GM19239 (cell line): ENCODE measurements at places on chromosomes 3 and 15.
A peak's percentile ranks its signal among the peaks of the same experiment; 100 is the strongest.

GRCh38 chr15:64460724-64461720 lies 644 bp downstream of the ZNF609 start:
- DNase-seq = peak; percentile 42

GRCh38 chr3:12638105-12638504 lies 25.8 kb downstream of the RAF1 start:
- no peak for DNase-seq

DNA sequence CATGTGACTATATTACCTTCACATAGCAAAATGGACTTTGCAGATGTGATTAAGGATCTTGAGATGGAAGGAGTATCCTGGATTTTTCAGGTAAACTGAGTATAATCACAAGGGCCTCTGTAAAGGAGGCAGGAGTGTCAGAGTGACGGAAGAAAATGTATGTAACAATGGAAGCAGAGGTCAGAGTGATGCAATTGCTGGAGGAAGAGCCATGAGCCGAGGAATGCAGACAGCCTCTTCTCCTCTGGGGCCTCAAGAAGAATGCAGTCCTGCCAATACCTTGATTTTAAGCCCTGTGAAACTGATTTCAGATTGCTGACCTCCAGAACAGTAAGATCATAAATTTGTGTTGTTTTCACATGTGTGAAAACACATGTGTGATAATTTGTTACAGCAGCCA lies 15.1 kb downstream of the HEMK1 start:
- no peak for DNase-seq

GRCh38 chr15:100712226-100712625 lies 109.8 kb downstream of the ASB7 start:
- DNase-seq = no peak

GRCh38 chr3:72702390-72702789 lies 145.9 kb downstream of the SHQ1 start:
- DNase-seq = no peak

DNA sequence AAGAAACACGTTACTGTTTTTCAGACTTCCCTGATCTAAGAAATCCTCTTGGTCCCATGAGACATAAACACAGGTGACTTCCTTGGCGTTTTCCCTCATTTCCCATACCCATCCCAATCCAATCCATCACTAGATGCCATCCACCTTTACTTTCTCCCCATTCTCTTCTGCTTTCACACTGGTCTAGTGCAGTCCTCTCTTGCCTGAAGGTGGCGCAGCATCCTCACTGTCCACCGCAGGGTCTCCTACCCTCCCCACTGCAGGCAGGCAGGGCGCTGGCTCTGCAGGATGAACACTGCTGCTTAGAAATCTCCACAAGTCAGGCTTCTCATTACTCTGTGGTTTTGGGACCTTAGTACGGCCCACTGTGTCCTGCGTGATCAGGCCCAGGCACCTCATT lies 58.2 kb downstream of the RAB7A start:
- no peak for DNase-seq

GRCh38 chr15:42151141-42151561 lies 5.3 kb downstream of the PLA2G4F start:
- DNase-seq = no peak

GRCh38 chr15:46660096-46660842 lies 1025.4 kb downstream of the SQOR start:
- DNase-seq = no peak

GRCh38 chr3:138786788-138787271 lies 47.9 kb downstream of the PIK3CB start:
- no peak for DNase-seq

GRCh38 chr15:46166750-46167149 lies 531.9 kb downstream of the SQOR start:
- DNase-seq = no peak

- no peak for DNase-seq
These were observed 19.7 kb downstream of the CEMIP start for GRCh38 chr15:80798911-80799310.

DNA sequence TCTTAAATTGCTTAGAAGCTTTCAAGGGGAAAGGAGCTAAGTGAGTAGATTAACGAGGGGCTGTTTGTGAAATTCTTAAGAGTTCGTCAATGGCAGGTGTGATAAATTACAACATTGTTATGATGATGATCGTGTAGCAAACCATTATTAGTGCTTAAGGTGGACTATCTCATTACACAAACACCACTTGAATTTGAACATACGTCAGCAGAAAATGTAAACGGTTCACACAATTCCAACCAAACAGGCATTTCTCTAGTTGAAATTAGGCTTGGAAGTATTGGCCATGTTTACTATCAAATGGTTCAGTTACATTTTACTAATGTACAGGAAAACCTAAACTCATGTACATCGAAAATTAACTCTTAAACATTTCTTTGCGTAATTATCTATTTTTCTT lies 102.8 kb downstream of the PYDC2 start:
- DNase-seq = no peak

GRCh38 chr3:184361532-184361931 lies at the start of the genes CLCN2 and POLR2H:
TSS of gene CLCN2 (minus strand) at chr3:184361605. CDS start at chr3:184361479, 126 bp downstream.
TSS of gene POLR2H (plus strand) at chr3:184361710. CDS start at chr3:184363493, 1,783 bp downstream.
- no peak for DNase-seq

DNA sequence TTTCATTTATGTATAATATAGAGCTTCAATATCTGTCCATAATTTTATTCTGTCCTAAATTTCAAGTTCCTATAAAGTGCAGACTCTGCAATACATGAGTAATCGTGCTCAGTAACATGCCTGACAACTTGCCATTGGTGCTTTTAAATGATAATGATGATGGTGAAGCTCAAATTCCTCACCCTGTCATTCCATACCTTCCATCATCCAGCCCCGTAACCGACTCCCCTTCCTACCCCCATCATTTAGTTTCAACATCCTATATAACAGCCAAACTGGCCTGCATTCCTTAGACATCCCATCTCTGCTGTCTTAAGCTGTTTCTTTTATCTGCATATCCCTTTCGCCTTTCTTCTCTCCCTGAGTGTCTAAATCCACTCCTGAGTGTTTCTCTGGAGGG lies 67.2 kb upstream of the DLG1 start:
- DNase-seq = no peak

- DNase-seq = no peak
These were observed 70.0 kb downstream of the MITF start for GRCh38 chr3:69809076-69809835.

DNA sequence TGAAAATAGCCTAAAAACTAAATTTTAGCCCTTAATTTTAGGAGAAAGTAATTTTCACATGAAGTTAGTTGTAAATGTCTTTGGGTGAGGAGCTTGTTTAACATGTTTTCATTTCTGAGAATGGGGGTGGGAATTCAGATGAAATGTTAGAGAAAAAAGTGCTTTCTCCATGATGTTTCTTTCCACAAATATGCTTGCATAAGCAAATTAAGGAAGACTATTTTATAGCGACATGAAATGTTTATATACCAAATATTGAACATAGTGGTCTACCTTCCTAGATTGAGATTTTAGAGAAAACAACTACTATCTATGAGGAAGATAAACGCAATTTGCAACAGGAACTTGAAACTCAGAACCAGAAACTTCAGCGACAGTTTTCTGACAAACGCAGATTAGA lies 13.0 kb upstream of the RPLP1 start:
- no peak for DNase-seq

GRCh38 chr3:187767266-187768012 lies 22.2 kb upstream of the BCL6 start:
- DNase-seq = no peak

GRCh38 chr3:73401616-73402279 lies 223.0 kb downstream of the PDZRN3 start:
- no peak for DNase-seq

DNA sequence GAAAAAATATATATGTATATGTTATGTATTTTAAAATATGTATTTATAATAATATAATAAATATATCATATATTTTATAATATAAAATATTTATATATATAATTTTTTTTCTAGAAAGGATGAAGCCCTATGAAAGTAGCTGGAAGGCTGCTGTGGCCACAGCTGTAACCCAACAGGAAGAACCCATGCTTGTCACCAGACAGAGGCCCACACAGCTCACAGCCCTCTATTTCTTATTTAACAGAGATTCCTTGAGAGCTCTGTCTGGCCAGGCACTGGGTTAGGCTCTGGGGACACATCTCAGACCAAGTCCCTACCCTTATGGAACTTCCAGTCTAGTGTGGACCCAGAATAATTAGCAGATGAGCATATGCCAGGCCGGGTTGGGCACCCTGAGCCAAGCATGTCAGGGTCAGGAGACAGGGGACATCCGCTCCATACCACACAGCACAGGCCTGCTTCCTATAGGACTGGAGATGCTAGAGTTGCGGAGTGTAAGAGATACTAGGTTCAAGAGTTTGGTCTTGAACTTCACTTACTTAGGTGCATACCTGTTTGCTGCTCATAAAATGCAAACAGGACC lies 20.5 kb downstream of the MGLL start:
- no peak for DNase-seq

DNA sequence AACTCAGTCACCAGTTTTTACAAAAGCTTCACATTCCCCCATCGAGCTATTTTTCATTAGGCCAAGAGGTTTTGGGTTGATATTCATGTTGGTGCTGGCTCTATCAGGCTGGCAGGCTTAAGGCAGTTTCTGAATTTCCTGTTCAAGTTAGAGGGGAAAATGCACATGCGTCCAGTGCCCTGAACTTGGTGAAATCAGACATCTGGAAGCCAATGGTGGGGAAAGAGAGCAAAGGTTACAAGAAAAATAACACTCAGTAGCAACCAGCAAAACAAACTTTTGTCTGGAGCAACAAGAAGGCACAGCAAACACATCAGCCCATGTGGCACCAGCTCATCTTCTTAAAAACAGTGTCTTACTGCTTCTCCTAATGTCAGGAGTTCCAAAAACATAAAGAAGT lies 155.6 kb upstream of the TSC22D2 start:
- no peak for DNase-seq

DNA sequence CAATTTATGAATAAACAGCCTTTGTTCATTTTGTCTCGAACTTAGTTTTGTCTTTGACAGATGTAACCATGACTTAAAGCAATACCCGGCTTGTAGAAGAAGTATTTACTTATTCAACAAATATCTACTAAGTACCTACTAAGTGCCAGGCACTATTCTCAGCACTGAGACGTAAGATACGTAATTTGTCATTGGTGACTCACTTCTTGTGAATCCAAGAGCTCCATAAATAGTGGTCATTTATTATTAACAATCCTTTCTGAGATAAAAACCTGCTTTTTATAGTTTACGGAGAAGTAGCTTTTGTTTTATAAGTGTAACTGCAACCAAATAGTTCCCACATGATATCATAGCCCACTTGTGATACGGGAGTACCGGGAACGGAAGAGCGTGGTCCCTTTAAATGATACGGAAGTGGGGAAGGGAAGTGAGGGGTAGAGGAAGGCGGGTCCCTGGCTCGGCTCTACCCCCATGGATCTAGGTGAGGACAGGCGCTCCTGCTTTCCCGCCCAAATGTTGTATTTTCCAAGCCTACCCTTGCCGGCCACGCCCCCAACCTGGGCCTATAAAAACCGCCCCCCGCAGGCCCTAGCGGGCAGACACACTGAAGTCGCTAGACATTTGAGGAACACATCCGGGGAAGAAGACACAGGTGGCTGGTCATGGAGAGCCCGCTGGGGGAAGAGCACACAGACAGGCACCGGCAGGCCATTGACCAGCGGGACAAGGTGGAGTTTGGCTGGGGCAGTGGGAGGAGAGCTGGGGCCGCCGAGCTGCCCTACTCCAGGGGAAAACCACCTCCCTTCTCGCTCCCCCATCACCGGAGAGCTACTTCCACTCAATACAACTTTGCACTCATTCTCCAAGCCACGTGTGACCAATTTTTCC lies at the start of gene SAMMSON:
SAMMSON (plus strand) TSS at position 594 of the 888 bp plus-strand sequence.
- no peak for DNase-seq

DNA sequence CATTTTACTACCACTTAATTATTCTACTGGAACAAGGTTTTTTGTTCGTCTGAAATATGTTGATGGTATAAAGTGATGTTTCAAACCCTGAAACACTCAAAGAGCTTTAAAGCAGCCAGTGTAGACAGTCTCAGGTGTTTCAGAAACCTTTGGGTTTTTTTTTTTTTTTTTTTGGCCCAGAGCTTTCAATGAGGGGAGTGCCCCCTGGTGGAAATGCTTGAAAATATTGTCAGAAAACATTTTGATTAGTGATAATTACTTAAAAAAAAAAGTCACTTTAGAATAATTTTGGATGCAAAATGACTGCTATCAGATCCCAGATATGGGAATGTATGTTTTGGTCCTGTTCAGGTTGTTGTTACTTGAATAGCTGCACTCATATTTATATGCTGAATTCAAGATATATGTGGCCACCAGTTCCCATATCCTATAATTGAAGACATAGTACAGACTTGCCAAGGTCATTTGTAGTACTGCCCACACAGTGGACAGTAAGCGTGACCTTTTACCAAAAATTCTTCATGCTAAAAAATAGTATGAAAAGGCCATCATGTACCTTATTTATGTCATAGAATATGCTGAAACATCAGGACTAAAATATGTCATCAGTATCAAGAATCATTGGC lies 35.9 kb downstream of the SATB1 start:
- no peak for DNase-seq

- no peak for DNase-seq
These were observed 56.2 kb upstream of the VEPH1 start for GRCh38 chr3:157559401-157559800.

DNA sequence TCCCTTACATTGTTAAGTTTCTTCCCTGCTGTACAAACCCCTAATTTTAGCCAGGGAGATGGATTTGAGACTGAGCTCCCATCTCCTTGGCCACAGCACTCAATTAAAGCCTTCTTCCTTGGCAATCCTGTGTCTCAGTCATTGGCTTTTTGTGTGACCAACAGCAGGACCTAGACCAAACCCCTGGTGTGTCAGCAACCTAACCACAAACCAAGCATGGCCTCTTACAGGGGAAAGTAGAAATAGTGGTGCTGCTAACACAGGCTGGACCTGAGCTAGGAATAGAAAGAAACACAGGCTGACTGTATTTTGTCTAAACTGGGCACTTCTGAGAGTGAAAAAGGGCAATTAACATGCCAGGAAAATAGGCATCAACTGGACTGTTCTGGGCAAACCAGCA lies 37.9 kb downstream of the PPCDC start:
- peak; percentile 47 for DNase-seq

- DNase-seq = no peak
These were observed 135.0 kb downstream of the XXYLT1 start for GRCh38 chr3:195135917-195136316.

DNA sequence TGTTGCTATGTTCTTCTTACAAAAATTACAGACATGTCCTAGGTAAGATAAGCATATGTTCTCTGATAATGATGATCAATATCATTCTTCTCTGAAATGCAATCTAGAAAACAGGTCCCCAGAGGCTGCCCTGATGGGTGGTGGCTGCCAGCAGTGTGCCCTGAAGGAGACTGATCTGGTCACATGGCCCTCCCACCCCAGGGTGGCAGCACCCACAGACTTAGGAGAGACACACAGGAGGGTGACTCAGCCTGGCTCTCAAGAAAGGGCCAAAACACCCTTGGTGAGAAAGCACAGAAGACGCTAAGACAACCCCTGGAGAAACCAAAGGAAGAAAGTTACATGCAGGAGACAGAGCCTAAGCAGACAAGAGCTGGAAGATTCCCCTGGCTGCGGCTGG lies 203.7 kb downstream of the TJP1 start:
- no peak for DNase-seq
